Activated B cell treated with CpG ODN at 0.5 μM for 24 hours (primary cell): ENCODE measurements at places on chromosomes 6 and 20. TPM values are rescaled to one million over a fixed set of nuclear protein-coding genes. Genes with fewer than 3 reads are reported as not detected.

The SIRPG gene
- total RNA-seq, result not detected in 2 replicates

The GJA10 gene
- total RNA-seq, result not detected in 2 replicates

The XPO5 gene
- total RNA-seq, result 54.4 and 59.4 TPM in 2 replicates

The COL20A1 gene
- total RNA-seq, result not detected in 2 replicates

The FNDC11 gene
- total RNA-seq, result 0.78 and 1.3 TPM in 2 replicates

The OR2J3 gene
- not detected in 2 replicates for total RNA-seq

DNA sequence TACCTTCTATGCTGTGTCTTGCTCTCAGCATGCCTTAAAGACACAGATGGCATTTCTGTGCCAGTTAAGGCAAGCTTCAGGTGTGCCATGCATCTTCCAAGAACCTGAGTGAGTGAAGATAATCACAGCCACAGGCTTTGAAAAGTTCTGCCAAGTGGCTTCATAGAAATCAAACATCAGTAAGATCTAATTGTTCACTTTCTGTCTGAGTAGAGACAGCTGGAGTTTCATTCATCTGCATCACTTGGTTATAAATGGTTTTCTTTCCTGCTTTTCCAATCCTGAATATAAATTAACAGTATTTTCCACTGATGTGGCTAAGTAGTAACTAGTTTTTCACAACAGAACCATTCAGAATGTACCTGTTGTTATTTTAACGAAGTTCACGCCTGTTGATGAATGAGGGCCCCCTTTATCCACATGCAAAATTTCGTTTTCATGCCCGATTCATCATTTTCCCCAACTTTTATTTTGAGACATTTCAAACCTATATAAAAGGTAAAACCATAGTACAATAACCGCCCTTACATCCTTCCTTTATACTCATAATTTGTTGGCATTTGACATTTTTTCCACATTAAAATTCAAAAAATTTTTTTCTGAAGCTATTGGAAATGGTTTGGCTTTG lies 38.6 kb upstream of the KCNG1 start:
- no peak for DNase-seq

- no peak for DNase-seq
These were observed 311.9 kb upstream of the EPHA7 start for GRCh38 chr6:93731306-93731705.

GRCh38 chr6:111899531-111899930 lies 26.3 kb upstream of the FYN start:
- no peak for DNase-seq

- DNase-seq, result no peak
These were observed 280.6 kb upstream of the PRDM1 start for GRCh38 chr6:105805501-105806023.

GRCh38 chr20:34925341-34925740 lies 30.3 kb downstream of the GSS start:
- no peak for DNase-seq

DNA sequence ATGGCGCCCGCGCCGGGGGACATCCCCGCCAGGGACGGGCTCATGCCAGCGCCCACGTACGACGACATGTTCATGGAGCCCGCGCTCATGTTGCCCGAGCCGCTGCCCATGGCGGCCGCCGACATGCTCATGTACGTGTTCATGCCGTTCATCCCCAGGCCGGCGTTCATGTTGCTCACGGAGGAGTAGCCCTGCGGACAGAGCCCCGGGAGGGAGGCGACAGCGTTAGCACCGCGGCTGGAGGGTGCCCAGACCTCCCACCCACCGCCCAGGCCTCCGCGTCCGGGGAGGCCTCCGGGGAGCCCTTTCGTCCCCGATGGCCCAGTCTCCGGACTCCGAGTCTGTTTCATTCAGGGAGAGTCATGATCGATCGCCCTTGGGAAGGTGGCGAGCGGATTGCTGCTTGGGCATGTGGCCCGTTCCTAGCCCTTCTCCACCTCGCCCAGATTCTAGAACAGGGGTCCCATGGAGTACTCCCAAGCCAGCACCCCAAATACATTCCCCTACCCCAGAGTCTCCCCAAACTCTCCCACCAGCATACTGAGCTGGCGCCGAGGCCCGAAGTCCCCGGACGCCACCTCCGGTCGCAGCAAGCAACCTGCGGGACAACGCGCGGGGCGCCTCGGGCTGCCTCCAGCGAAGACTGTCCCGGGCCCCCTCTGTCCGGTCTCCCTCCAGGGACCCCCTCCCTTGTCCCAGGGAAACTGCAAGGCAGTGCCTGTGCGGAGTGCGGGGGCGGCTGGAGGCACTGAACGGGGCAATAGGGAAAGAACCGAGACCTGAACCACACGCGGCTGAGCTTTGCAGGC lies 1.2 kb downstream of the FOXA2 start:
- no peak for DNase-seq

GRCh38 chr6:161235776-161236633 lies 37.9 kb downstream of the AGPAT4 start:
- no peak for DNase-seq

DNA sequence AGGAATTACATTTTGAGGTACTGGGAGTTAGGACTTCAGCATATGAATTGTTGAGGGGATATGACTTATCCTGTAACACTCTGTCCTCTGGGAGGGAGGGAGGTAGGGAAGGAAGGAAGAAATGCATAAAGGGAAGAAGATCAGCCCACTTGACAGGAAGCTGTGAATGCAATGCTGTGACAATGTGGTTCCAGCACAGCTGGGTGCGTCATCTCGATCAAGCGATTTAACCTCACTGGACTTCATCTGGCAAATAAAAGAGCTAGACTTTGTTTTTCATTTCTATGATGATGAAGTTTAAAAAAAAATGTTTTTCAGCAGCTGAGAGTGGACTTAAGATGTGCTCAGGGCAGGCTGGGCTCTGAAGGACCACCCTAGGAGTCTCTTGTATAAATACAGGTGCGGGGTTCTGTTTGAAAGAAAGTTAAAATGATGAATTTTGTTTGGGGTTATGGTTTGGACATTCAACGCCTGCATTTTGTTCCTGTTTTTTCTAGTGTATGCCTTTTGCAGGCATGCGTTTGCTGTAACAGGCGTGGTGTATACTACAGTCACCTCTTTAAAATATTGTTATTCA lies 178.1 kb downstream of the RIMS1 start:
- DNase-seq, result no peak

DNA sequence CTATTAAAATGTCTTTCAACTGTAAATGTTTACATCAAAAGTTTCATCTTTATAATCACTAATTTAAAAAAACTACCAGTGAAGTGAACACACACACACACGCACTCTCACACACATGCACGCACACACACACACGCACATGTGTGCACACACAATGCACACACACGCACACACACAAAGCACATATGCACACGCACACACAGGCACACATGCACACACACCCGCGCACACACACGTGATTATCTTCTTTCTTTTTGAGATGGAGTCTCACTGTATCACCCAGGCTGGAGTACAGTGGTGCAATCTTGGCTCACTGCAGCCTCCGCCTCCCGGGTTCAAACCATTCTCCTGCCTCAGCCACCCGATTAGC lies 80.0 kb upstream of the FRMD1 start:
- DNase-seq, result no peak

DNA sequence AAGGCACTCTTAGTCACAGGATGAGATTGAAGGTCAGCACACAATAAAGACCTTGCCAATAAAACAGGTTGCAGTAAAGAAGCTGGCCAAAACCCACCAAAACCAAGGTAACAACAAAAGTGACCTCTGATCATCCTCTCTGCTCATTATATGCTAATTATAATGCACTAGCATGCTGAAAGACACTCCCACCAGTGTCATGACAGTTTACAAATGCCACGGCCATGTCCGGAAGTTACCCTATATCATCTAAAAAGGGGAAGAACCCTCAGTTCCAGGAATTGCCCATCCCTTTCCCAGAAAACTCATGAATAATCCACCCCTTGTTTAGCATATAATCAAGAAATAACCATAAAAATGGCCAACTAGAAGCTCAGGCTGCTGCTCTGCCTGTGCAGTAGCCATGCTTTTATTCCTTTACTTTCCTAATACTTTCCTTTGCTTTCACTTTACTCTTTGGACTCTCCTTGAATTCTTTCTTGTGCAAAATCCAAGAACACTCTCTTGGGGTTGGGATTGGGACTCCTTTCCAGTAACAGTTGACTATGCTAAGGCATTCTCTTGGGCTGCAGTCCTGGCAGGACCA lies 527.3 kb upstream of the MAP3K7 start:
- no peak for DNase-seq

DNA sequence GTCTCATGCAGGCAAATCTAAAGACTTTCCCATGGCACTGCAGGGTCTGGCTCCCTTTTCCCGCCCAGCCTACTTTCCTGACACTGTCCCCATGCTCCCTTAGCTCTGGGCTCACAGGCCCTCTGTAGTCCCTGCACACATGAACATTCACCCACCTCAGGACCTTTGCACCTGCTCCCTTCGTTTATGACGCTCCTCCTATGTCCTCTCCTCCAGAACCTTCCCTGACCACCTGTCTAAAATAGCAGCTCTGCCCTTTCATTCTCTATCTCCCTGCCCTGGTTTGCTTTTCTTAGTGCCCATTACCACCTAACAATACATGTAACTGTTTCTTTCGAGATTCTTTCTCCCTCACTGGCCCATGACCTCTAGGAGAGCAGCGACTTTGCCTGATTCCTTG lies 22.3 kb downstream of the HM13 start:
- DNase-seq, result no peak

DNA sequence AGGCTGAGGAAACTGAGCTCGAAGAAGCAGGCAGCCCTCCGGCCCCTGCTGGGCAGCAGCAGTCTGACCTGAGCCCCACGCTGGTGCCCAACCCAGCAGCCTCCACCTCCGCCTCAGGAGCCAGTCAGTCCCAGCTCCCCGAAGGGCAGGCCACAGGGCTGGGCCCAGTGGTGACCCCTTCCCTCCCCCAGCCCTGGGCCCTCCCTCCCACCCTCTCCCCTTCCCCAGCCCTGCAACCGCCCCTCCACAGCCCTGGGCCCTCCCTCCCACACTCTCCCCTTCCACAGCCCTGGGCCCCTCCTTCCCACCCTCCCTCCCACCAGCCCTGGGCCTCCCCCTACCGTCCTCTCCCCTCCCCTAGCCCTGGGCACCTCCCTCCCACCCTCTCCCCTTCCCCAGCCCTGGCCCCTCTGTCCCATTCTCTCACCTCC lies 115.0 kb downstream of the TAF4 start:
- no peak for DNase-seq

DNA sequence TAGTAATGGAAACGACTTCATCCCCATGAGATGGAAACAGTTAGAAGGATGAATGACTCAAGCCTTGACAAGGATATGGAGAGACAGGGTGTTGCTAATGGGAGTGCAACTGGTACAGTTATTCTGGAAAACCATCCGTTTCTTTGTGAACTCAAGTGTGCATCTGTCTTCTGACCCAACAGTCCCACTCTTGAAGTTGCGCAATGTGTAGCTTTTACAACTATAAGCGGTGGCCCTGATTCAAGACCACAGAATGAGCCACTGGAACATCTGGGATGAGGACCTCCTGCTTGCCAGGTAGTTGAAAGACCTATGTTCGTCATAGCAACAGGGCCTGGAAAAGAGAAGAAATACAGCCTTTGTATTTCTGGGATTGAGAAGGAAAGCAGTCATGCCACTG lies 115.8 kb upstream of the GMDS start:
- no peak for DNase-seq

GRCh38 chr6:46393161-46393939 lies 97.9 kb downstream of the RCAN2 start:
- no peak for DNase-seq

- no peak for DNase-seq
These were observed 29.7 kb upstream of the TMEM217 start for GRCh38 chr6:37287519-37288157.

- DNase-seq, result no peak
These were observed 9.0 kb upstream of the SERPINB1 start for GRCh38 chr6:2850538-2851113.

- DNase-seq, result no peak
These were observed 237.6 kb upstream of the AFDN start for GRCh38 chr6:167588920-167589614.
